Naive thymus-derived CD4-positive, alpha-beta T cell (primary cell): ENCODE measurements at places on chromosomes 2 and 18. TPM values are rescaled to one million over a fixed set of nuclear protein-coding genes. Genes with fewer than 3 reads are reported as not detected.

DNA sequence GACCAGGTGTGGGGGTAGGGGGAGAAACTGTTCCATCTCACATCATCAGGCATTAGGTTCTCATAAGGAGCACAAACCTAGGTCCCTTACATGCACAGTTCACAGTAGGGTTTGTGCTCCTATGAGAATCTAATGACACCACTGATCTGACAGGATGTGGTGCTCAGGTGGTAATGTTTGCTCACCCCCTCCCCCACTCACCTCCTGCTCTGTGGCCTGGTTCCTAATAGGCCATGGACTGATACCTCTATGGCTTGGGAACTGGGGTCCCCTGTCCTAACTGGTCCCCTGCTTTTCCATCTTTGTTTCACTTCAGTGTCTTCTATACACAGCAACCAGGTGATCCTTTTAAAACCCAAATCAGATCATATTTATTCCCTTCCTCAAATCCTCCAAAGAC lies 267.8 kb downstream of the TNS1 start:
- H3K36me3 ChIP-seq: no peaks in the 10 kb centered on the region
- H3K27ac ChIP-seq: no peak overlapping the region
- H3K4me1 ChIP-seq: no peaks in the 10 kb centered on the region
- no peaks in the 10 kb centered on the region for H3K27me3 ChIP-seq

- no peak for DNase-seq
- peak overlapping the region; percentile 61 for H3K27ac ChIP-seq
- H3K36me3 ChIP-seq: no peaks in the 10 kb centered on the region
- H3K4me3 ChIP-seq: no peak overlapping the region
- H3K4me1 ChIP-seq: peaks cover 18% of the 10 kb centered on the region
- no peaks in the 10 kb centered on the region for H3K27me3 ChIP-seq
Measured at GRCh38 chr18:63131959-63132818, 187.4 kb downstream of the BCL2 start.

DNA sequence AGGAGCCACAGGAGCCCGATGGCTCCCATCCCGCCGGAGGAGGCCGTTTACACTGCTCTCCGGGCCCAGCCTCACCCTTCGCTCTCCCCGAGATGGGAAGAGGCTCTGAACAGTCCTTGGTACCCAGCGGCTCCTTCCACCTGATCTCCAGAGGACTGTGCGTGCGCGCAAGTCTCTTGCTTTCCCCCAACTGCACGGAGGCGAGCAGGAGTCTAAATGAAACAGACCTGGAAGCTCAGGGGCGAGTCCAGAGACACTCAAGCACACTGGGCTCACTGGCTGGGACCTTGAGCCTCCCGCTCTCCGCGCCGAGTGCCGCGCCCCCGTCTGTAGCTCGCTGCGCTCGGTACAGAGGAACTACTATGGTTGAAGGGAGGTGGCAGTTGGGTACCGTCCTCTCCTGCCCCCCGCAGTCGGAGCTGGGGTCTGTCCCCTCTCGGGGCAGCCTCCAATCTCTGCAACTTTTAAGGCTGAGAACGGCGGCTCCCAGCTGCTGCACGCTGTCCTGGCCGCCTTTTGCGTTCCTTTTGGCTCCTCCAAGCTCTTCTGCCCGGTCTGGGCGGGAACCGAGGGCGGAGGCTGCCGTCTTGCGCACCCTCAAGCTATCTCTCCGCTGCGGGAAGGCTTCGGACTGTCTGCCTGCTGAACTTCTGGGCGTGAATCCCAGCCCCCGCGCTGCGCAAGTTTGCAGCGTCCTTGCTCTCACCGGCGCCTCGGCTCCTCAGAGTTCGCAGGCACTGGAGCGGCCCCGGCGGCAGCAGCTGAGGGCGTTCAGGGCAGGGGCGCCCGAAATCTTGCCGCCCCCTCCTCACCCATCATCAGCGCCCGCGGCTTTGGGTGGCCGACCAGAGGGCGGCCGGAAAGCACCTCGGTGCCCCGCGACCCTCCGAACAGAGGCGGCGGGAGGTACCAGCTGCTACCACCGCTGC lies 491 bp downstream of the ALK start:
- H3K4me3 ChIP-seq: no peak overlapping the region
- no peaks in the 10 kb centered on the region for H3K4me1 ChIP-seq
- no peaks in the 10 kb centered on the region for H3K36me3 ChIP-seq

- no peak for DNase-seq
- H3K4me1 ChIP-seq: no peaks in the 10 kb centered on the region
- H3K36me3 ChIP-seq: no peaks in the 10 kb centered on the region
- no peaks in the 10 kb centered on the region for H3K27me3 ChIP-seq
- no peak overlapping the region for H3K27ac ChIP-seq
Measured at GRCh38 chr2:19554520-19554919, 196.1 kb upstream of the OSR1 start.

DNA sequence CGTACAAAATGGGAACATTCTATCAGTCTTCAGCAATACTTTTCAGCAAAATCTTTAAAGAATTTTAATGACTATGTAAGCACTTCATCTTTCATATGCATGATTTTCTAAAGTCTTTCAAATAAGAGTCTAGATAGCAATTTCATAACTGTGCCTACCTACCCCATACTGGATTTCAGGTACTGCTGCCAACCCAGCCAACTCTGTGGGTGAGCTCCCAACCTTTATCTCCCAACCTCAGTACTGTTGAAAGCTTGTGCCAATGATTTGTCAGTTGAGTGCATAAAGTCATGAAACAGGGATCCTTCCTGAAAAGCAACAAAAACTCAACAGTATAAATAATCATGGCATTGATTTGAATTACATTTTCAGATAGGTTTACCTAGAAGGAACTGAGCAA lies 296.9 kb downstream of the PID1 start:
- H3K4me3 ChIP-seq: no peak overlapping the region
- no peaks in the 10 kb centered on the region for H3K4me1 ChIP-seq
- no peaks in the 10 kb centered on the region for H3K36me3 ChIP-seq
- no peaks in the 10 kb centered on the region for H3K27me3 ChIP-seq

GRCh38 chr2:165203689-165204559 lies at the start of gene SCN3A:
Gene SCN3A, minus strand, starts transcription at chr2:165204050. Its CDS starts 27,656 bp downstream, at chr2:165176394.
- DNase-seq: no peak
- H3K27me3 ChIP-seq: no peaks in the 10 kb centered on the region
- no peak within 1 kb of the TSS for H3K27ac ChIP-seq
- H3K4me3 ChIP-seq: no peak within 1 kb of the TSS
- H3K36me3 ChIP-seq: no peaks in the 10 kb centered on the region

DNA sequence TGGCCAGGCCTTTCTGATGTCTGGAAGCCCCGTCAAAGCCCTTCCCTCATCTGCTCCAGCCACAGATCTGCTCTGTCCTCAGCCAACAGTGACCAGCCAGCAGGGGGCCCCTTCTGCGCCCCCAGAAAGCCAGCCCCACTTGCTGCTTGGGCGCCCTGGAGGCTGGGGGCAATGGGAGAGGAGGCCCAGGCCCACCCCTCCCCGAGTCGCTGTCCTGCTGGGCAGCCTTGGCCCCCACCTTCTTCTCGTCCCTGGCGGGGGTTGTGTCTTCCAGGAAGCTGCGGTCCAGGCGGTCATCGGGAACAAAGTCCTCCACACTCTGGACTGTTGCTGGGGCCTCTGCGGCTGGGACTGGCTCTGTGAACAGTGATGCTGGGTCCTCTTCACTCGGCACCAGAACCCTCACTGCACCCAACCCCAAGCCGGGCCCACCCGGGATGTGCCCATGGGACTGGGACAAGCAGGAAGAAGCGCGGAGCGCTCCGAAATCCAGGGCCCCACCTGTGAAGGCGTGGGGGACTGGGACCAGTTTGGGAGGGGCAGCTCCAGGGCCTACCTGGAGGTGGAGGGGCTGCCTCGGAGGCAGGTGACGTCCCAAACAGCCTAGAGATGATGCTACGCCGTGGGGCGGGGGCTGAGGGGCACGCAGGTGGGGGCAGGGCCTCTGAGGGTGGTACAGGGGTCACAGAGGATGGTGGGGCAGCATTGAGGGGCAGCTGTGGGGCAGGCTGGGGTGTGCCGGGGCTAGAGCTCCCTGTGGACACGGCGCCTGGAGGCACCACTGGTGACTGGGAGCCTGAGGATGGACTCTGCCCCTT lies 257.6 kb downstream of the ANKRD30B start:
- H3K36me3 ChIP-seq: no peaks in the 10 kb centered on the region
- H3K4me1 ChIP-seq: no peaks in the 10 kb centered on the region
- H3K27me3 ChIP-seq: no peaks in the 10 kb centered on the region
- no peak overlapping the region for H3K27ac ChIP-seq

The CAPN14 gene
- 0.62 TPM for total RNA-seq

The WDR7 gene
- 50.1 TPM for total RNA-seq

The TUBA4B gene
- not detected for total RNA-seq
